ENCODE measurements at places on chromosomes 1 and 21.

DNA sequence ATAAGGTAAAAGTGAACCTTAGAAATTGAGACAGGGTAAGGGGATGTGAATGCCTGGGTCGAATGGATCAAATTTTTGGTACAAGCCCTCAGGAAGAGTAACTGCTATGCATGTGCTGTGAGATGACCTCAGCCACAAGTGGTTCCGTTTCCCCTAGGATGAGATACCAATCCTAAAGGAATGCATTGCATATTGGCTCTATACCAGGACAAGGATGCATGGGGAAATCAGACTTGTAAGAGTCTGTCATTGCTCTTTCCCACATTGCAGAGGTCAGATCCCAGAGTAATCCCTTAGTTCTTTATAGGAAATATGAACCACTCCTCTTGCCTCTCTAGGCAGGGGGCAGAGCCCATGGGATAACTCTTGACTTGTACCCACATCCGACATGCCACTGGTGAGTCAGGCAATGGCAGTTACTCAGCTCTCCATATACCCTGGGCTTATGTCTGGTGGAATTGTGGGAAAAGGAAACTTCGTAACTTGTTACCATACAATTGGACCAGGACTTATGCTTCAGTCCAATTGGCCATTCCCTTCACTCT, 428.3 kb upstream of the ZRANB2 start:
- DNase-seq = no peak

DNA sequence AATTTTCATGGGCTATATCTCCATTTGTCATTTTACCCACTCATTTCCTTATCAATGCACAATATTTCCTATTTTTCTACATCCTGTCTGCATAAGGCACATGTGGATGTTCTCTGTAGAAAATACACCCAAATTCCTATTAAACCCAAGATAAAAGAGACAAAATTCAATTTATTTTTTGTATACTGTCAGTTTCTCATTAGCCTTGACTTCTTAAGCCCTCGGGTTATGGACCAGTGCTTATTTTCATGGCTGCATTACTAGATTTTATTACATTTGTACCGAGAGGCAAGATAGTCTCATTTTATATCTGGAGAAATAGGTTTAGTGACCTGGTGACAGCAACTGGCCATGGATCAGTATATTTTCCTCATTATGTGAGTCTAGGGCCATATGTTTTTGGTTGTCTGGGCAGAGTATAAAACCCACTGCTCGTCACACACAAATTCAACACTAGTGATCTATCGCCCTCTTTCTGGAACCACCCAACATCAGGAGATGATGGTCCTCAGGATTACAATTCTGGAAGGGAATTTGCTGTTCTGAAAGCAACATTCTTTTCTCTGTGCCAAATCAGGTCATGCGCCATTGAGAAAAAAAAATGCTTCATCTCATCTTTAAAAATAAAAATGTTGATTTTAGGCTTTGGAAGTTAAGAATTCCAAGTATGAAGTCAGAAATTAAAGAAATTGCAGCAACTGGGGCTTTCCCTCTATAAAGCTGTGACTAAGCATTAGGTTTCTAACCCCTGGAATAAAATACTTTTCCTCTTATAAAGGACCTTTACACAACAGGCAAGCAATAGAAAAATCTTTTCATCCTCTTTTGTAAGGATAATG, 81.4 kb downstream of the ASTN1 start:
- no peak for DNase-seq

DNA sequence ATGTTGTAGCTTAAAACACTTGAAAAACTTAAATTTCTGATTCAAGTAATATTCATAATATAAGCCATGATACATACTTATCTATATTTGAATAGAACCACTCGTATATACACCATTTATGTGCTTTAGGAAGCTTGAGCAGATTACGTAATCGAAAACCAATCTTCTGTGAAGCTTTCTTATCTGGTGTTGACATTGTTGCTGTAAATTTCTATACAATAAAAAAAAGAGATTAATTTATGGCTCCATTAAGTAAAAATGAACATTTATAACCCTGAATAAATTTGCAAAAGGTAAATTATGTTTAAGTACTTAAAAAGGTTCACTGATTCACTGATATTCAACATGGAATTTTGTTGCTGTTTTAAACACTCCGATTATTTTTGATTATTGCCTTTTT, 21.4 kb downstream of the LIN9 start:
- no peak for DNase-seq

- DNase-seq = no peak
These were observed 19.8 kb upstream of the UAP1 start for GRCh38 chr1:162541619-162542141.

DNA sequence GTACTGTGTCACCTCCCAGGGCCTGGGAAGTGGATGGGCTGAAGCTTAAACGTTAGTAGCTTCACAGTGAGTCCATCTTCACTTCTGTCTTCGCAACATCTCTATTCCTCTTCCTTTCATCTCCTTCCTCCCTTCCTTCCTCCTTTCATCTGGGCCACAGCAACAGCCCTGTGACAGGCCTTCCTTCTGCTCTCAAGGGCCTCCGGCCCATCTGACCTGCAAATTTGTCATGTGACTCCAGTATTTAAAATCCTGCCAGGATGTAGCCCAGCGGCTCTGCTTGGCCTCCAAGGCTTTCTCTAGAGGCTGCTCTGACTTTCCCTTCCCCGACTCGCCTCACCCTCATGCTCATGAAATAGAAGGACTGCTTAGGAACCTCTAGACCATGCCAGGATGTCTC, 10.9 kb upstream of the BATF3 start:
- DNase-seq = no peak

DNA sequence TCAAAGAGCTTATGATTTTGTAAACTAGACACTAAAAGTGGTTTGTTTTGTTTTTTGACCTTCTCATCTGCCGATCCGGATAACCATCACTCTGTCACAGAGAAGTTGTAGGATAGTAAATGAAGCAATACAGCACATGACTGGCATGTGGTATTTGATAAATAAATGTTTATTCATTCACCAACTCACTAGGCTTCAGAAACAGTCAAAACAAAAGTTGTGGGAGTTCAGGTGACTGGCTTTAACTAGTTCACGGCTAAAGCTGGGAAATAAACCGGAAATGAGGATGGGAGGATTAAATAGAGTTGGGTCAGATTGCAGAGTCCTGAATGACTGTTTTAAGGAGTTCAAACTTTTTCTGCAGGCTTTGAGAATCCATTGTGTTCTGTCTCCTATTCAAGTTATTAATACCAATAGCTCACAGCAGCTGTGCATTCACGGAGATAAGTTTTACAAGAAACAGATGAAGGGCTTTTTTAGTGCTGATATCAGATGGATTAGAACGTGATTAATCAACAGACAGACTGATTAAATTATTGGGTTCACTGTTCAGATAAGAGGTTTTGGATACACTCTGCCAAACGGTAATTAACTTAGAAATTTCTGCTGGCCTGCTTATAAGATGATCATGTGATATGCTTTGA, 463.3 kb downstream of the DPYD start:
- no peak for DNase-seq

DNA sequence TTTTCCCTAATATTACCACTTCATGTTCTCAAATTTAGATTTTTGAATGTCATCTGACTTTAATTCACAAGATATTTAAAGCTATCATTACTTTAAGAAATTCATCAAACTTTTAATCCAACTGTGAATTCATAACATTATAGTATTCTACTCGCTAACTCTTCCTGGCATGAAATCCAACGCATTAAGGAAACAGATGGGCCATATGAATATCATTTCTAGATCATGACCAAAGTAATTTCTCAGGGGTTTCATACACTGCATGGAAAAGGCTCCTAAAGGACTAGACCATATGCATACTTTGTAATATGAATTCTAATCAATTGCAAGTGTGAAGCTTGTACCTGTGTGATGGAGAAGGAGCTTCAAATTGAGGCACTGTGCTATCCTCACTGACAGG, 72.4 kb downstream of the COP1 start:
- DNase-seq = no peak

DNA sequence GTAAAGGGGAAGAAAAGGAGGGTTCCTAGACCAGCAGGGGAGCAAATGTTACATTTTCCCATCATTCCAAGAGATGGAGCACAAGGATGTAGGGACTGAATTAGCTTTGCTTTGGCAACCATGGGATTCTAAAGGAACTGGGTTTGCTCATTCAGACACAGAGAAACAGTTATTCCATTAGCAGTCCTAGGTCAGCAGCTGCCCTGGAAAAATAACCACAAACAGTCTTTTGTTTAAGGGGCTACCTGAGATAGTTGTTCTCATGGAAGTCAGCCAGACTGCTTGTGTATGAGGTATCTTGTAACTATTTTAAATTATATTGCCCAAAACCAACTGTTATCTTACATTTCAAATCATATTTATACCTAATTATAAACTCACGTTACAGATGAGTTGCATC, 58.4 kb upstream of the VCAM1 start:
- DNase-seq = no peak

DNA sequence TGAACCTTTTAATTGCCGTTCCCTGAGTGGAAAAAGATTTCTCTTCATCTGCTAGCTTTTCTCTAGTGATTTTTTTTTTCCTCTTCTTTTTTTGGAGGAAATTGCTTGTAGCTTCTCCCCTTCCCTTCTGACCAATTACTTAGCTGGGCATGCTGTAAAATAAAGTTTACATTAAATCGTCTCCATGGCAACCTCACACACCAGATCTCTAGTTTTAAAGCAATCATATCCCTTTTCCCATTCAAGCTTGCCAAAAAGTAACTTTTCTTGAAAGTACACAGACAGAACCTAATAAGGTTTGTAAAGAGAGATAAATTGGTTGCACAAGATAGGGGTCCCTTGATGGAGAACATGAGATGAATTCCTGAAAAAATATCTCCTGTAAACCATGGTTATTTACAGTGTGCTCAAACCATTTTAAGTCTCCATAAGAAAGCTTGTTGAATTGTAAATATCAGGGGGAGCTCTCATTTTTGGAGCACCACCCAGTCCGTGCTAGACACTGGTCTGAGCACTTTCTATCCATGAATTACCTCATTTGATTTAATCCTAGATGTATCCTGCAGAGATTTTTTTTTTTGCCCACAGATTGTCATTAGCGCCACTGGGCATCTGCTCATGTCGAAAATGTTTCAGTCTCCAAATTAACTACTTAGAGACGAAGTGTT, 32.6 kb upstream of the HTR1D start:
- DNase-seq = no peak

DNA sequence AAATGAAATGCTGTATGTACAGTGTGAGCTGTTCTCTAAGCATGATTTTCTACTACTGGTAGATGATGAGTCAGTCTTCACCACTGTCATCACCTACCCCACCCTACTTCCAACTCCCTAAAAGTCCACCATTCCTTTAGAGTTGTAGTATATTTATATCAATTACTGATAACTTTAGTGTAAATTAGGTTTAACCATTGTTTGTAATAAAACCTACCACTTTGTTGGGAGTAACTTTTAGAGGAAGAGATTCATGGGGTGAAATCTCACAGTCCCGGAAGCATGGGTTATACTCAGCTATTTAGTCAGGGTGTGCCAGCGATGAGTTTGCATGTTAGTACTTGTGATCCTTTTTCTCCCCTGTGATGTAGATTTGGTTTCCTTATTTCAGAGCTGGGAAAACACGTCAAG, 17.1 kb downstream of the MORC3 start:
- no peak for DNase-seq

DNA sequence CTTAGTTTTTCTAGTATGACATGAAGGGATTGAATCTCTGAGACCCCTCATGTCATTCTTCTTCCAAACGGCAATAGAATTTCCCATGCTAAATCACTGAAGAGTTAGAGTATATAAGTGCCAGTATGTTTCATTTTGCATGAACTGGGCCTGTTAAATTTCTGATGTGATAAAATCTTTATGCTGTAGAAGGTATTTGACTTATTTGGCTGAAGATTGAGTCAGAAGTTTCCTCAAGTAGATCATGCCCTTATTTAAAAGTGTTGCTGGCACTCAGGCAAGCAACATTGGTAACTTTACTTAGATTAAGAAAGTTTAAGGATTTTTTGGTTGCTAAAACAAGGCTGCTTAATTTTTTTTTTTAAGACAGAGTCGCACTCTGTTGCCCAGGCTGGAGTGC, 13.3 kb downstream of the ATF6 start:
- no peak for DNase-seq

GRCh38 chr1:224170748-224171478, 12.1 kb upstream of the DEGS1 start:
- no peak for DNase-seq

- DNase-seq = no peak
These were observed 2.5 kb downstream of the UBL4B start for GRCh38 chr1:110114784-110115183.

All from GF-D8 (cell line).